Stimulated activated CD4-positive, alpha-beta T cell treated with anti-CD3 and anti-CD28 coated beads, Interleukin-2, amount 100 ng/mL, for 4 hours (primary cell): ENCODE measurements at places on chromosomes 6 and 20.

- DNase-seq, result no peak
Observed at GRCh38 chr20:38267296-38267695, 6.8 kb upstream of the KIAA1755 start.

- no peak for DNase-seq
Observed at GRCh38 chr6:22021966-22022365, 274.9 kb downstream of the PRL start.

GRCh38 chr6:25337431-25337830 is 58.3 kb downstream of the CARMIL1 start:
- no peak for DNase-seq

- DNase-seq, result no peak
Observed at GRCh38 chr6:47298475-47298874, 11.2 kb downstream of the TNFRSF21 start.

- DNase-seq, result no peak
Observed at GRCh38 chr20:53128004-53128403, 155.8 kb downstream of the TSHZ2 start.

- no peak for DNase-seq
Observed at GRCh38 chr20:1993986-1994385, at the start of gene PDYN. TSS of gene PDYN (minus strand) at chr20:1994058. CDS start at chr20:1983084, 10,974 bp downstream.

GRCh38 chr20:49450281-49450721 is 32.2 kb downstream of the KCNB1 start:
- no peak for DNase-seq

DNA sequence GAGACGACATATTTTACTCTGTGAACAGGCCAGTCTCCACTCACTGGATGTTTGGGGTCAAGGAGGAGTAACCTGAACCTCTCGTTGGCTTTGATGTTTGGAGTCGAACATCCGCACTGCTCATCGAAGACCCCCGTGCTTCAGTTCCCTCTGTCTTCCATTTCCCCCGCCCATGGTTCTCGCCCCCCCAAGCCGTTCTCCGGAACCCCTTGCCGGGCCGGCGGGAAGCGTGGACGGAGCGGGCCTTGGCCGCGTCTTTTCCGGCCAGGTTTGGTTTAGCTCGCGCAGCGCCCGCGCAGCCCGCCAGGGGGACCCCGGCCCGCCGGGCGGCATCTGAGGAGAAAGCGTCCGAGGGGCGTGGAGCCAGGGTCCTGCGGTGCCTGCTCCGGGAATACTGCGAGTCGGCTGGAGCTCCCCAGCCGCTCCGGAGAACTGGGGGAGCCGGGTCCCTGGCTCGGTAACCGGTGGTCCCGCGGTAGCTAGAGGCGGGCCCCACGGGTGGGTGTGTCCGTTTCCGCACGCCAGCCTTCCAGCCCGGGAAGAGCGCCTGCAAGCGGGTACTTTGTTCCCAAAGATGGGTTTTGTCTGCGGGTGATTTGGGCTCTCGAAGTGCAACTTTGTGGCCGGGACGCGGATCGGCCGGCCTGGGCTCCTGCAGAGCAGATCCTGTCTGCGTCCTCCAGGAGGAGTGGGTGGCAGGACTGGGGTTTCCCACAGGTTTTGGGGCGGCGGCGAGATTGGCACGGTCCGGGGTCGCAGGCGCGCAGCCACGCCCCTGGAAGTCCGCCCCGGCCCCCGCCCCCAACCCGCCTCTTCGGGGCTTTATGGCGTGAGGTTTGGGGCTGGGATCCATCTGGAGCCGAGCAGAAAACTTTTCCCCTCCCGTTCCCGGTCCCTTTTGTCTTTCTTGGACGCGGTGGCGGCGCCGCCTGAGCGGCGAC is at the start of gene TMEM200A:
Gene TMEM200A, plus strand, starts transcription at position 852 of the 941 bp plus-strand sequence. CDS start 74,406 bp downstream, outside the sequence.
- no peak for DNase-seq

DNA sequence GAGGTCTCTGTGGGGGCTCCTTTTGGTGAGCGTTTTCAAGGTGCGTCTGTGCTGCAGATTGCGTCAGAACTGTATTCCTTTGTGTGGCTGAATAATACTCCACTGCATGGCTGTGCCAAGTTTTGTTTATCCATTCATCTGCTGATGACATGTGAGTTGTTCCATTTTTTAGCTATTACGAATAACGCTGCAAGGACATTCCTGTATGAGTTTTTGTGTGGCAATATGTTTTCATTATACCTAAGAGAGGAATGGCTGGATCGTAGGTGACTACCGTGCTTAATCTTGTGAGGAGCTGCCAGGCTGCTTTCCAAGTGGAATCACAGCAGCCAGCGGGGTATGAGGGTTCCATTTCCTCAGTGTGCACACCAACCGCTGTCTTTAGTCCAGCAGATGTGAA is 1.1 kb upstream of the DACT2 start:
- DNase-seq, result no peak

- no peak for DNase-seq
Observed at GRCh38 chr6:24854077-24854666, 55.5 kb upstream of the ARMH2 start.

DNA sequence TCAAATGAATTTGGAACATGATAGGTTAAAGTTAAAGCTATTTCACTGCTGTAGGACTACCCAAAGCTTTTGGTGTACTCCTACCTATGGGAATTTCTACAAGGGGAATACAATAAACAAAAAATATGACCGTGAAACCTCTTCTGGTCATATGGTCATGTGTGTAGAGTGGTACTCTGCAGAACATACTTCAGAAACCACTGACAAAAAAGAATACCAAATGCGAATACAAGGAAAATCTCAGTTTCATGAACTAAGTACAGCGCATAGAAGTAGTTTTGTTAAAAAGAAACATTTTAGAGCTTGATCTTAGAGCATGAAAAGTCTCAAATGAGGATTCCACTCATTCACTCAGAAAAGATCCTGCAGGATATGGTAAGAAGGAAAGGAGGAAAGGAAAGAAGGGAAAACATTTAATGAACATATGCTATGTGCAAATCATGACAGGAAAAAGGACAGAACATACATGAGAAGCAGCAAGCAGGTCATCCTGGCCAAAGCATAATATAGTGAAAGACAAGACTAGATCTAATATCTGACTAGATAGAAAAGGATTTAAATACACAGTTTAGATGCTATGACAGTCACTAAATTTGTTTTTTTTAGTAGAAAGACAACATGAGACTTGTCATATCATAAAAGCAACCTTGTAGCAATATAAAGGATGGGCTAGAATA is 36.5 kb downstream of the SNX14 start:
- DNase-seq, result no peak

DNA sequence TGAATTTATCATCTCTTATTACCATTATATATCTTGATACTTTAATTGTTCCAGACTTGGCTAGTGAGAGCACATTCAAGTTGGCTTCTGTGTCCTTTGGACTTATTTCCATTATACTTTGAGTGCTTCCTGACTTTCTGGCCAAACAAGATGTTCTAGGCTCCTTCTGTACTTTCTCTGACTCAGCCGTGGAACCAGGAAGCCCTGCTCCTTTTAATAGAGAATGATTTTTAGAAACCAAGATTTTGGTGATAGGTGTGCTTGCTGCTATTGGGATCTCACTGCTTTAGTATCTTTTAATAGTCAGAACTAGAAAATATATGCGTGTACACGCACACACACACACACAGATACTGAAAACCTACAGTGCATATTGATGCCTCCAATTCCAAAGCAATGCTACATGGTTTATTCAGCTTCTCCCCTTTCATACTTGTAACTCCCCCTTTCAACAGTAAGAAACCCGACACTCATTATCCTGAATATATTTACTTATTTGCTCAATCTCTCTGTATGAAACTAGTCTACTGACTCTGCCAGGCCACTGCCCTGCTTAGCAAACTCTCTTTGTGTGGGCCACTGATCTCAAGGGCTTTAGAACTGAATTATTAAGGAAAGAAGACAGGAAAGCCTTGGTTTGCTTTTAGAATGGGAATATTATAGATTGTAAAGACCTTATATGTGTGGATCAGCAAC is 42.7 kb upstream of the EZR start:
- DNase-seq, result no peak

DNA sequence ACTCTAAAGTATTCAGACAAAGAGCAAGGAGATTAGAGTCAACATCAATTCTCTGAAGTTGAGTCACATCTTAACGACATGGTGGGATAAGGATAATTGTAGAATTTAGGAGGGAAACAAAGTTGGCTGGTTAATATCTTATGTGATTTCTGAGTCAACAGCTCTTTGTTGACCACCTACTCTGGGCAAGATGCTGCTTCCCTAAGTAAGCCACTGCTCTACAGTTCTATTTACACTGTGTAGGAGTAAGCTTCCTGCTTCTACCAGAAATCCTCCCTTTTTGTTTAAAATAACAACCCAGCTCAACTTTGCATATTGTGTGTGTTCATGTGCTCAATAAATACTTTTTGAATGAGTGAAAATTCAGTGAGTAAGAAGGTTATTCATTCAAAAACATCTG is 3.1 kb downstream of the HS3ST5 start:
- DNase-seq, result no peak

DNA sequence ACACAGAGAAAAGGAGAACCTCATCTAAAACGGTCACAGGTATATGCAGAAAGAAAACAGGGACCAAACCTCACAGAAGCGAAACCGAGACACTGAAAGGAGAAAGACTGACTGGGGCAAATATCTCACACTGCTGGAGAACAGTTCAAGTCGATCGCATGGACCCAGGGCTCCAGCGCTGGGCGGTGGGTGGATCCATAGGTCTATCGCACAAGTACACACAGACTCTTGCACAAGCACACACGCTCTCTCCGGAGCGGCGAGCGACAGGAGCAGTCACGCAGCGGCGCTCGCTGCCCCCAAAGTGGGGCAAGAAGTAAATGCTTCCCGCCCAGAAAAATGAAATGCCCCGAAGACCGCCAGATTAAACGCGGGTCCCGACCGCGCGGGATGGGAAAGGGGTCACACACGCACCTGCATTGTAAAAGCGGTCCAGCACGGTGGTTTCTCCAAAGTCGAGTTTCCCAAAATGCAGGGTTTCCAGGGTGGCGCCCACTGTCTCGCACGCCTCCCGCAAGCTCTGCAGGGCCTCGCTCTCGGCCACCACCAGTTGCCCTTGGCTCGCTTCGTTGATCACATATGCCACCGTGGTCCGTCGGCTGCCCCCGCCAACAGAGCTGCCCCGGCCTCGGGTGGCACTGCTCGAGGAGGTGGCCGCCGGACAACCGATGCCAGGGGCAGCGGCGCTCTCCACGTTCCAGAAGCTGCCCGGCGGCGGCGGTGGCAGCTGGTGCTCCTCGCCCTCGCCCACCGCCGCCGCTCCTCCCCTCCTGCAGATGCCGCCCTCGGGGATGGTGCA is 782 bp downstream of the MAP3K5 start:
- DNase-seq, result peak; percentile 35

- no peak for DNase-seq
Observed at GRCh38 chr6:142900227-142900971, 44.6 kb downstream of the HIVEP2 start.

GRCh38 chr20:54068495-54068894 is 1.9 kb downstream of the BCAS1 start:
- DNase-seq, result no peak

GRCh38 chr20:58554541-58554940 is 39.3 kb upstream of the APCDD1L start:
- DNase-seq, result no peak

- DNase-seq, result no peak
Observed at GRCh38 chr6:31574106-31575061, 981 bp upstream of the TNF start.

GRCh38 chr6:156389296-156389695 is 387.9 kb upstream of the ARID1B start:
- DNase-seq, result no peak

DNA sequence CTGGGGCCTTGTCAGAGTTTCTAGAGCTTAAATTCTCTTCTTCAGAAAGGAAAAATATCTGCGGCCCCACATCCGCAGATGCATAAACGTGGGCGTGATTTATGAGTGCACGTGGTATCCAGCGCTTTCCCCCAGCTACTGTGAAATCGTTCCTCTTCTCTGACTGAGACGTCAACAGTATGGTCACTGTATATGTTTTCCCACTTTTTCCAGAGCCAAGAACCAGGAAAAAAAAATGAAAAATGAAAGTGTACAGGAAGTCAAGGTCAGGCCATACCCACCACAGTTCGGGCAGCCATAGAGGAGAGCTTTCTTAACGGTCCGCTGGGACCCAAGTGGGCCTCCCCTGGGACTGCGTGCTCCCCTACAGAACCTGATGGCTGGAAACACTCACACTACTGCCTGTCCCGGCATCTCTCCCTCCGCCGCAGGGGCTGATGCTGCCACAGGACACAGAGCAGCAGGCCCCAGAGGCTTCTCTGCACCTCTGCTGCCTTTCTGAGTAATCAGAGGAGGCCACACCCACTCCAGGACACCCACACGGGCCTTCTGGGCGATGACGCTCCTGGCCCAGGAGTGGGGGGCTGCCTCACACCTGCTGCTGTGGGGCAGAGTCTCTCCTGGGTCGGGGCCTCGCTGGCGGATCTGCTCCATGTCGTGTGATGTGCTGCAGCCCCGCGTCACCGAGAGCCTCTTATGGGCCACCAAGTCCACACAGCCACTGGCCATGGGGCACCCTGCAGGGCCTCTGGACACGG is 16.4 kb upstream of the STX16 start:
- peak; percentile 62 for DNase-seq

GRCh38 chr6:42366011-42366705 is 85.6 kb downstream of the TRERF1 start:
- DNase-seq, result no peak

DNA sequence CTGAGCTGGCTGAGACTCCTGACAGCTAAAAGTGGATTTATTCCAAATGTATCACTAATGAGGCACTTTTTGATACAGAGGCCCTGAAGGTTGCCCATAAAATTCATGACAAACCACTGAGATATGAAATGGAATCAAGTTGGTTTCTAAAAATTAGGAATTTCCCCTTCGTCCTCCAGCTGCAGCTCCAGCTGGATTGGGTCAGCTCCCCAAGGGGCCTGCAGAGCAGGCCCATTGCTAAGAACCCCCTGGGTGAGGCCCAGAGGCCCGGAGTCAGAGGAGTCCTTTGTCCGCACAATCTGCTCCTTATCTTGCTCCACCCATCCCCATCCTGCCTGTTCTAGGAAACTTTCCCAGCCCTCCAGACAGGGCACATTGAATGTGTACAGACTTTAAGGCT is 163.5 kb upstream of the TOP1 start:
- DNase-seq, result no peak
